Pulmonary artery endothelial cell (primary cell): ENCODE measurements at places on chromosomes 16 and 17. TPM values are rescaled to one million over a fixed set of nuclear protein-coding genes. Genes with fewer than 3 reads are reported as not detected.

The OTOA gene
- 0.11 TPM in 1 of 2 replicates, not detected in the other for total RNA-seq

The CDH3 gene
- total RNA-seq: under 0.01 and 0.18 TPM in 2 replicates

- no peak for DNase-seq
These were observed 51.1 kb downstream of the SRCIN1 start for GRCh38 chr17:38554430-38555350.

GRCh38 chr16:5560084-5560483 lies 462.5 kb upstream of the EEF2KMT start:
- no peak for DNase-seq

- DNase-seq: no peak
These were observed 60.7 kb downstream of the IRF8 start for GRCh38 chr16:85959686-85960085.

The TMC5 gene
- not detected in 2 replicates for total RNA-seq

- no peak for DNase-seq
These were observed 46.9 kb downstream of the ZNF423 start for GRCh38 chr16:49809062-49809461.

The HOXB13 gene
- not detected in 2 replicates for total RNA-seq

DNA sequence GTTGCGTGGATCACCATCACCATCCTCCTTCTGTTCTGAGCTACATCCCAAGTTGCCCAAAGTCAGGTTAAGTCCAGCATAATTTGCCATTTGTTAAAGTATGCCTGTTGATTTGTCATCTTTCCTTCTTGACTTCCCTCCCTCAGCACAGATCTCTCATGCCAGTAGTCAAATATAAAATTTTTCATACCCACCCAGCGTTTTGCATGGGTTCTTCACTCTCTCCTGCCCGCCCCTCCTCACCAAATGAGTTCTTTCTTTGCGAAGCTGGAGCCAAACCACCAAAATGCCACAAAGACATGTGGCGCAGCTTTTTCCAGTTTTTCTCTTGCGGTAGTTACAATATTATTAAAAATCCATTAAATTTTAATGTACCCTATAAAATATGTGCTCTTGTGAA lies 167.2 kb downstream of the MSI2 start:
- DNase-seq: no peak

The ADAMTS18 gene
- total RNA-seq: 5.5 and 51.9 TPM in 2 replicates

The CCL13 gene
- not detected in 2 replicates for total RNA-seq

The MAP3K14 gene
- 2.0 and 3.2 TPM in 2 replicates for total RNA-seq
